GM19239 (cell line): ENCODE measurements at places on chromosomes 1 and 21.

DNA sequence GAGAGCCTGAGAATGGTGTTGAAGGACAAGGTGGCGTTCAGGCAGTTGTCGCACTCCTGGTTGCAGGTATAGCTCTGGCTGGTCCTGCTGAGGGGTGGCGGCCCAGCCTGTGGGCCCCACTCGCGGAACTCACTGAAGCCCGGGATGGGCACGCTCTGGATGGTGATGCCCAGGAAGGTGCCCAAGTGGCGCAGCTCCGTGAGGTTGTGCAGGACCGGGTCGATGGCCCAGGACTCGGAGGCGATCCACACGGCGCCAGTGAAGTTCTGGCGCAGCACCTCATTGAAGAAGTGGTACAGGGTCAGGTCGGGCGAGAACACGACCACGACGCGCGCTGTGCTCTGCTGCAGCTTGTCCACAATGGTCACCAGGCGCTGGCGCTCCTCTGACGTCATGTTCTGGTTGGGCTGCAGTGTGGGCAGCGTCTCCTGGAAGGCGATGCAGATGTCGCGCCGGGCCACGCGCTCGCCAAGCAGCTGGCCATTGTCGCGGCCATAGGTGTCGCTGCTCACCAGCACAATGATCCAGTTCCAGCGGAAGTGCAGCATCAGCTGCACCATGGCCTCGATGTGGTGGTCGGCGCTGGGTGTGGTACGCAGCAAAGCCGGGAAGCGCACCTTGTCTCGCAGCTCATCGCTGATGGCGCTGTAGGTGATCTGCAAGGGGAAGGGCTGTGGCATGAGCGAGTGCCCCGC is 5.0 kb downstream of the TAS1R2 start:
- no peak for DNase-seq

DNA sequence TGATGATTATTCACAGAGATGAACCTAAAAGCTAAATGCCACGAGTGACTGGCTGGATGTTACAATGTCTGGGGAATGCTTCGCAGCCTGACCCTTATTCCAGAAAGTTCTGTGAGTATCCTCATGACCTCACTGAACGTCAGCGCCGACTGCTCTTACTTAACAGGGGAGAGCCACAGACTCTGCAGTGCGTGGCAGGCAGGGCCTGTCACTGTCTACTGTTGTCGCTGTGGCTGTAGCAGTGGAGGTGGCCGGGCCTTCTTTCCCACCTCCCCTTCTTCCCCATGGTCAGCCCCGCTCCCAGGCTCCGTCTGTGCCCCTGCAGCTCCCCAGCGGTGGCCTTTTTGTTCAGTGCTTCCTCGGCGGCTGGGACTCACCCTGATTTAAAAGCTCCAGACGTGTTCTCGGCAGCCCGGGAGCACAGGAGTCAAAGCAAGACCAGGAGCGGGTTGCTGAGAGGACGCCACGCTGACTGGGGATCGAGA is 52.2 kb upstream of the TARBP1 start:
- DNase-seq: no peak

- no peak for DNase-seq
These were observed 34.4 kb upstream of the LRP8 start for GRCh38 chr1:53362270-53362669.

DNA sequence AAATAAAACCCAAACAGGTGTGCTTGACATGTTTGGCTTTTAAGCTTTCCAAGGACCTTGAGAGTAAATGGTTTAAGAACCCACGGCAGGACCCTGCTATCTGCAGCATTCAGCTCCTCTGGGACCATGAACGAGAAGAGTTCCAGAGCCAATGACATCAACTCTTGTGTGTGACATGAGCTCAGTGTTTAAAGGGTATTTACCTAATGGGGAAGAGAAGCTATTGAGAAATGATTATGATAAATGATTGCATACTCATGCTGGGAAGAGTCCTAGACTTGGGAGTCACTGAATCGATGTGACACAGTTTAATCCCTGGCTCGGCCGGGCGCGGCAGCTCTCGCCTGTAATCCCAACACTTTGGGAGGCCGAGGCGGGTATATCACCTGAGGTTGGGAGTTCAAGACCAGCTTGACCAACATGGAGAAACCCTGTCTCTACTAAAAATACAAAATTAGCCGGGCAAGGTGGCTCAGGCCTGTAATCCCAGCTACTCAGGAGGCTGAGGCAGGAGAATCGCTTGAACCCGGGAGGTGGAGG is 55.4 kb downstream of the KANK4 start:
- DNase-seq: no peak

GRCh38 chr1:231803353-231803752 is 176.8 kb downstream of the DISC1 start:
- no peak for DNase-seq
